ENCODE measurements at places on chromosomes 7 and 10. TPM values are rescaled to one million over a fixed set of nuclear protein-coding genes. Genes with fewer than 3 reads are reported as not detected.

LEP gene
- total RNA-seq, result 7.2 TPM

ANKRD30A gene
- total RNA-seq, result 0.09 TPM

SSMEM1 gene
- total RNA-seq, result not detected

WNT8B gene
- total RNA-seq, result not detected

SUN3 gene
- not detected for total RNA-seq

SHOC2 gene
- 71.4 TPM for total RNA-seq

PANK1 gene
- 4.9 TPM for total RNA-seq

COL28A1 gene
- 182 TPM for total RNA-seq

KCP gene
- total RNA-seq, result 1.8 TPM

C10orf105 gene
- total RNA-seq, result 0.53 TPM

AOAH gene
- total RNA-seq, result 20.6 TPM

PKD1L1 gene
- total RNA-seq, result 1.5 TPM

RNF148 gene
- 2.0 TPM for total RNA-seq

SP8 gene
- not detected for total RNA-seq

DLD gene
- total RNA-seq, result 60.9 TPM

CCDC7 gene
- 75.8 TPM for total RNA-seq

IL2RA gene
- 1.1 TPM for total RNA-seq

TMEM270 gene
- total RNA-seq, result not detected

TRIM74 gene
- total RNA-seq, result 2.0 TPM
